Neural progenitor cell (in vitro differentiated cells): ENCODE measurements at places on chromosomes 7 and 10.

DNA sequence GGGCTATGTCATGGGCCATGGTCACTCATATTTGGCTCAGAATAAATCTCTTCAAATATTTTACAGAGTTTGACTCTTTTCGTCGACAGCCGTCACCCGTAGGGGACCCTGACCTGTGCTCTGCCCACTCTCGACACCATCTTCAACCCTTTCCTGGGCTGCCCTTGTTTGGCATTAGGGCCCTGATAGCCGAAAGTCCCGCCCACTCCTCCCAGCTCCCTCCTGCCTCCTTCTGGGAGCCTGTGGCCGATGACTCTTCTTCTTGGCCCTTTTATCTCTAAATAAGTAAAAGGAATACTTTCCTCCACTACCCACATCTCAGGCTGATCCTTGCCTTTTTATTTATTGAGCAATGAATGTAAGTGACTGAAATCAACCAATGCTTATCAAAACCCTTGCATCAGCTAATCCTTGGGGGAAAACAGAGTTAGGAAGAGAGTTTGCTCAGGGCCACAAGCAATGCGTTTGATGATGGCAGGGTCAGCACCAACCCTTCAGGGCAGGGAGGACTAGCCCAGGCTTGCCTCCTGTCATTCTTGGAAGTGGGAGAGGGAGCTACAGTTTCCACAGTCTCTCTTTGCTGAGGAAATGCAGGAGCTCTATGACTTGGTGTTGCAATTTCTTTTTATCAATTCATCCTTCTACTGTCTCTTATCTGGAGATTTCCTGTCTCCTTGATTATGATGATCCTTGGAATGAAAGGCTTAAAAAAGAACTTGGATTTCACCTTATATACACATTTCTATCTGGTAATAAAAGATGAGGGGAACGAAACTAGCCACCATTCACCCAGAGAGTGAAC lies 218.2 kb upstream of the PODXL start:
- no peak for DNase-seq

- DNase-seq, result no peak
These were observed 91.3 kb downstream of the KIAA1549 start for GRCh38 chr7:138889582-138890498.

- peak; percentile 26 for DNase-seq
These were observed 174.8 kb downstream of the KIAA1217 start for GRCh38 chr10:24383681-24384106.

DNA sequence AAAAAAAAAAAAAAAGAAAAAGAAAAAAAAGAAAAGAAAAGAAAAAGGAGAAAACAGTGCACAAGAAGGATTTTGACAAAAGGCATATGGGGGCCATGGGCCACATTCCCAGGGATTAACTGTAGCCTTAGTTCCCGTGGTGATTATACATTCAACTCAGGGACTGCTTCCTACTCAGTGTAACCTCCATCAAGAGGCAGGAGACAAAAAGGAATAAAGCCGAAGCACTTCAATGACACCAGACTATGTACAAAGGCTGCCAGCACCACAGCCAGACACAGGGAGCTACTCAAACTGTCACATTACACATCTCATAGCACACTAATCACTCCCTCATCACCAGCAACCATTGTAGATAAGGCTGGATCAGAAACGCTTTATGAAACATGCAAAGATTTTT lies 5.1 kb upstream of the PMPCB start:
- DNase-seq, result peak; percentile 33

DNA sequence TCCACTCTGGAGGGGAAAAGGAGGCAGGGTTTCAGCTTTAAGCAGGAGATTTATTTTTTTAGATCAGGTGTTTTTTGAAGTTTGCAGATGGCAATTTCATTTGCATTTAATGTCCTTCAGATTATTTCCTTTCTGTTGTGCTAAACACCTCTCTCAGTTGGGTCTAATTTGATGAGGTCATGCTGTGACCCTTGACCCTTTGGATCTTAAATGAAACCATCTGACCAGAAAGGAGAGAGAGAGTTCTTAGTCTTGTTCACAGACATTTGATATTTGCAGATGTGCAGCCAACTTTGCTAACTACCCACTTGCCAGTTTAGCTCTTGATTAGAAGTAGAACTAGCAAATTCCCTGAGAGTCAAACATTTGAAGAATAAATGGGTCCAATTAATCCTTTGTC lies 101.5 kb upstream of the RAB11FIP2 start:
- DNase-seq, result peak; percentile 22
